ENCODE measurements at places on chromosomes 5 and 9. TPM values are rescaled to one million over a fixed set of nuclear protein-coding genes. Genes with fewer than 3 reads are reported as not detected.

DNA sequence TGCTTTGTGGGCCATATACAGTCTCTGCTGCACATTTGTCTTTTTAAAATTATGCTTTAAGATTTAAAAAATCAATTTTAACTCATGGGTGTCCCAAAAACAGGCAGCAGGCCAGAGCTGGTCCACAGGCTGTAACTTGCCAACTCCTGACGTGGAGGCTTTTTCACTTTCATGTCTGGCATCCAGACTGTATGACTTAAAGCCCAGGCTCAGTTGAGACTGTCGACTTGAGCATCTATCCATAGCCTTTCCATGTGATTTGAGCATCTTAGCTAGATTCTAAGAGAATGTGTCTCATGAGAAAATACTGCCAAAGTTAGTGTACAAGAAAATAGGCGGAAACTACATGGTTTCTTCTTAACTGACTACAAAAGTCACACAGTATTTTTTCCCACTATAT lies 559.0 kb upstream of the TUSC1 start:
- DNase-seq: no peak

GFI1B gene
- polyA plus RNA-seq: 0.70 TPM

GRCh38 chr5:132467287-132467984 lies 23.1 kb downstream of the IRF1 start:
- DNase-seq: no peak

DNA sequence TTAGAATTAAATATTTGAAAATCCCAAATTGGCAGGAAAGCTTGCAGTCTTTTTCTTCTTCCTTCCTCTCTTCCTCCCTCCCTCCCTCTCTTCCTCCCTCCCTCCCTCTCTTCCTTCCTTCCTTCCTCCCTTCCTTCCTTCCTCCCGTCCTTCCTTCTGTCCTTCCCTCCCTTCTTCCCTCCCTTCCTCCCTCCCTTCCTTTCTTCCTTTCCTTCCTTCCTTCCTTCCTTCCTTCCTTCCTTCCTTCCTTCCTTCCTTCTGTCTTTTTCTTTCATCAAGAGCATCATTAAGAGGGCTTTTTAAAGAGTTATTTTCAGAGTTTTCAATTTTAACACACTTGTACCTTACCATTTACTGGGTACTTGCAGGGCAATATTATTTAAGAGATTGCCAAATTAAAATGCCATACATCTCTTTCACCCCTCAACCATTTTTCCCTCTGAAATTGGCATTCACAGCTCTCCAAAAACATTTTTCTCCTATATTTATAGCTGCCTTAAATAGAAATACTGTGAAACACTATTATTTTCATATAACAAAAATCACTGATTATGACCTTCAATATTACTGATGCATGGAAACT lies 99.2 kb upstream of the C6 start:
- no peak for DNase-seq

GRCh38 chr5:151134228-151134627 lies 23.4 kb downstream of the ANXA6 start:
- no peak for DNase-seq

- DNase-seq: no peak
These were observed 283.7 kb upstream of the BRINP1 start for GRCh38 chr9:119652931-119653330.

DNA sequence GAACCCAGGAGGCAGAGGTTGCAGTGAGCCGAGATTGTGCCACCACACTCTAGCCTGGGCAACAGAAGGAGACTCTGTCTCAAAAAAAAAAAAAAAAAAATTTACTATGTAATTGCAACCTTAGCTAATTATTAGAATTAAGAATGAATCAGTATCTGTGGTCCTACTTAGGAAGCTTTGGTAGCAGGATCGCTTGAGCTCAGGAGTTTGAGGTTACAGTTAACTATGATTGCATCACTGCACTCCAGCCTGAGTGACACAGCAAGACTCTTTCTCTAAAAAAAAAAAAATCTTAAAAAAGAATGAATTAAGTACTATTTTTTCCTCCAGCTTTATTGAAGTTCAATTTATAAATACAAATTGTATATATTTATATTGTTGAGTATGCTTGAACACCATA lies 16.7 kb downstream of the NDUFAF2 start:
- DNase-seq: no peak

DNA sequence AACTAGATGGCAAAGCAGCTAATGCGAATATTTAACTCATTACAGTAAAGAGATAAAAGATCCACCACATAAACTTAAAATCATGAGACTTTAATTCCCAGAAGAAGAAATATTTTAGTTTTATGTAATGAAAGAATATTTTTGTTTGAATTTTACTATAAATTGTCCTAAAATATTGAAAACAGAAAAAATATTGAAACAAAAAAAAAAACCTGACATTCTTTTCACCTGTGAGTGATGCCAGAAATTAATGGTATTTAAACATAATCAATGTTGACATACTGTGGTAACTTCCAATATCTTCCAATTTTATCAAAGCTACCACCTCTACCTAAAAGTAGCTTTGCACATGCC lies 153.2 kb downstream of the MEF2C start:
- no peak for DNase-seq

GLRA1 gene
- not detected for polyA plus RNA-seq

CD14 gene
- 12.6 TPM for polyA plus RNA-seq

GRCh38 chr9:93224591-93224990 lies 40.7 kb downstream of the WNK2 start:
- DNase-seq: no peak

- DNase-seq: no peak
These were observed 2.8 kb downstream of the ZNF608 start for GRCh38 chr5:124743602-124744169.

DNA sequence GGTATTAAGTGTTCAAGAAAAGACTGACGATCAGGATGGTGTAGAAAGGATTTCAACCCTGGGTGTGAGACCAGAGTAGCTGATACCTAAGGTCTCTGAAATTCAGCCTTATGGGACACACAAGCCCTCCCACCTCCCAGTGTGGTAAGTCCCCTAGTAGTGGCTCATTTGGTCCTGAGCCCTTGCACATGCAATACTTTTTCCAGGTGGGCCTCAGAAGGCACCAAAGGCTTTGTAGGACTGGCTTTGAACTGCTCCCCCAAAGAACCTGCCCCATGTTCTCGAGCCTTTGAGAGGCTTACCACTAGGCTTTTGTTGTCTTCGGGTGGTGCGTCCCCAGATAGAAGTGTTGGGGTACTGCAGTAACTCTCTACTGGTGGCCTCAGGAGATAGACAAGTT lies 803 bp downstream of the GARIN3 start:
- DNase-seq: no peak

GRCh38 chr9:121610638-121610953 lies 40.8 kb upstream of the DAB2IP start:
- no peak for DNase-seq

- DNase-seq: no peak
These were observed 112.5 kb upstream of the LARP1 start for GRCh38 chr5:154642499-154643245.

- peak; percentile 9 for DNase-seq
These were observed 64.4 kb downstream of the FAM114A2 start for GRCh38 chr5:153974131-153974812.

GRCh38 chr5:147276497-147276896 lies 41.7 kb downstream of the STK32A start:
- no peak for DNase-seq
